ENCODE measurements at places on chromosomes 7 and 10.

DNA sequence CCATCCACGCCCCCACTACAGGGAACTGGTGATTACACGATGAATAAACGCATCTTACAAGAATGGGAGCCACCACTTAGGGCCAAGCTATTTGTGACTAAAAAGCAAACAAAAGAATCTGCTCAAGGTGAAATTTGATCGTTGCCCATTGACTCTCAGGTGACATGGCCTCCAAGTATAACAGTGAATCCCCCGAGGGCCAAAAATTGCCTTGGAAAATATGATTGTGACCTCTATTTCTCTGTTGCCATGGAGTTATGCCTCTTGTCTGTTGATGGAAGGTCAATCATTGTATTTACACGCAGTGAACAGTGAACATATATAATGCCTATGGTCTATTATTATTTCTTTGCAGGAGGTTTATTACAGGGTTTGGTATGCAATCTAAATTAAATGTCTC lies 282.3 kb downstream of the KLF6 start:
- no peak for DNase-seq

DNA sequence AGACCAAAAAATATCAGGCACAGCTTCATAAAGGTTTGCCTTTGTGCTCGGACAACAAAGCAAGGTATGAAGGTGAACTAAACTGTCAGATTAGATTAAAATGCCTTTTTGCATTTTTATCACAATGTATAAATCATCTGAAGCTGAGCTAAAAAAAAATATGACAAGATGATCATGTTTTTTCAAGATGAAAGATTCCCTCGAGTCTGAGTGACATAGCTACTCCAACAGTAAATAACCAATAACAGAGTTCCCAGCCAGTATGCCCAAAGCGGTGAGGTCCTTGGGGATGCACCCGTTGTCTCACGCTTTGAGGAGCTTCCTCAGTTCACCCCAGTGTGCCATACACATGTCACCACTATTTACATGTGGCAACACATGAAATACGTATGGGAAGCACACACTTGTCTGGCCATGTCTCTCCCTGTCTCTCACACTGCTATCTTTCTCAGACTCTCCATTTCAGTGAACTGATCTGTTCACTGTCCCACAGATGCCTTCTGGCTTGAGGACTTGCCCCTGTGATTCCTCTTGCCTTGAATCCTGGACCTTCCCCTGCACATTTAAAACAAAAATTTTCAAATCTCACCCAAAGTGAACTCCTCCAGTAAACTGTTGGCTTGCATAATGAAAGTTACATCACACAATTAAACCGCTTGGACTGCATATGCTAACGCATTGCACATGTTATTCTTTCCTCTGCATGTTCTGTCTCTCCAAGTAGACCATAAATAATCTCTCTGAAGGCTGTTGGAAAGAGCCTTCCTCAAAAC lies 2.6 kb upstream of the PIK3CG start:
- DNase-seq = no peak

GRCh38 chr7:98224701-98225181 lies 13.5 kb downstream of the BHLHA15 start:
- no peak for DNase-seq

- DNase-seq = no peak
Measured at GRCh38 chr10:76382381-76382851, 951.0 kb downstream of the LRMDA start.

DNA sequence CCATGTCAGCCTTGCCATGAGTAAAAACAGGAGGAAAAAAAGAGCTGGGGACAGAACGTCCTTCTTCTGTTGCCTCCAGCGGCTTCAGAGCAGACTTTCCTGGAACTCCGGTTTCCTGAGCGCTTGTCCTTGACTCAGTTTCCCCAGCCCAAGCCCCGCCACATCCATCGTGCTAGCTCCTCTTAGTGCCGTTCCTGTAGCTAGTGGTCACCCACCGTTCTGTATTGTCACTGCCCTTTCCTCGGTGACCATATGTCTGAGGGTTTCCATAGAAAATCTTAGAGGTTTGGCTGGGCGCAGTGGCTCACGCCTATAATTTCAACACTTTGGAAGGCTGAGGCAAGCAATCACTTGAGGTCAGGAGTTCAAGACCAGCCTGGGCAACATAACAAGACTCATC lies 100.1 kb downstream of the CUX1 start:
- DNase-seq = no peak

DNA sequence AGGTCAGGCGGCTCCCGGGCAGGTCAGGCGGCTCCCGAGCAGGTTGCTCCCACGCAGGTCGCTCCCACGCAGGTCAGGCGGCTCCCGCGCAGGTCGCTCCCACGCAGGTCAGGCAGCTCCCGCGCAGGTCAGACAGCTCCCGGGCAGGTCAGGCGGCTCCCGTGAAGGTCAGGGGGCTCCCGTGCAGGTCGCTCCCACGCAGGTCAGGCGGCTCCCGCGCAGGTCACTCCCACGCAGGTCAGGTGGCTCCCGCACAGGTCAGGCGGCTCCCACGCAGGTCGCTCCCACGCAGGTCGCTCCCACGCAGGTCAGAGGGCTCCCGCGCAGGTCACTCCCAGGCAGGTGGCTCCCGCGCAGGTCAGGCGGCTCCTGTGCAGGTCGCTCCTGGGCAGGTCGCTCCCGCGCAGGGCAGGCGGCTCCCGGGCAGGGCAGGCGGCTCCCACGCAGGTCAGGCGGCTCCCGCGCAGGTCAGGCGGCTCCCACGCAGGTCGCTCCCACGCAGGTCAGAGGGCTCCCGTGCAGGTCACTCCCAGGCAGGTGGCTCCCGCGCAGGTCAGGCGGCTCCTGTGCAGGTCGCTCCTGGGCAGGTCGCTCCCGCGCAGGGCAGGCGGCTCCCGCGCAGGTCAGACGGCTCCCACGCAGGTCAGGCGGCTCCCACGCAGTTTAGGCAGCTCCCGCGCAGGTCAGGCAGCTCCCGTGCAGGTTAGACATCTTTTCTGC lies 30.7 kb downstream of the PTPRN2 start:
- DNase-seq = no peak

GRCh38 chr7:18117482-18117881 lies 89.8 kb upstream of the PRPS1L1 start:
- no peak for DNase-seq

GRCh38 chr7:45000093-45001032 lies at the start of gene CCM2:
Gene CCM2, plus strand, starts transcription at chr7:45000201. Its CDS starts 133 bp downstream, at chr7:45000334.
- DNase-seq = no peak

GRCh38 chr10:46254007-46254383 lies 32.8 kb upstream of the ANTXRL start:
- no peak for DNase-seq

GRCh38 chr7:77368974-77369373 lies 47.2 kb downstream of the GSAP start:
- no peak for DNase-seq

GRCh38 chr7:92873776-92874175 lies 37.4 kb upstream of the CDK6 start:
- DNase-seq = no peak

DNA sequence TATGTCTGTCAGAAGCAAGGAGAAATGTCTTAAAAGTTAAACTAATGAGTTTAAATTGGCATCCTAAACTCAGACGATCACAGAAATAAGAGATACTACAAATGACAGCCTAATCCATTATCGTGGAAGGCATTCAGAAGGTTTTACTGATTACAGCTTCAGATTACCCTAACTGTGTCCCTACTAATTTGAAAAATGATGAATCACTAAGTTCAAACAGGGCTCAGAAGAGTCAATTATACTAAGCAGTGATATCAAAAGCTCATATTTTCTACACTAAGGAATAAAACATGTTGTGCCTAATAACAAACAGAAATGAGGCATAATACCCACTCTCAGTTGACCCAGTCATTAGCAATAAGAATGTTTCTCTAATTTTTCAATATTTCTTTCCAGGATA lies 152.0 kb upstream of the NRBF2 start:
- no peak for DNase-seq

DNA sequence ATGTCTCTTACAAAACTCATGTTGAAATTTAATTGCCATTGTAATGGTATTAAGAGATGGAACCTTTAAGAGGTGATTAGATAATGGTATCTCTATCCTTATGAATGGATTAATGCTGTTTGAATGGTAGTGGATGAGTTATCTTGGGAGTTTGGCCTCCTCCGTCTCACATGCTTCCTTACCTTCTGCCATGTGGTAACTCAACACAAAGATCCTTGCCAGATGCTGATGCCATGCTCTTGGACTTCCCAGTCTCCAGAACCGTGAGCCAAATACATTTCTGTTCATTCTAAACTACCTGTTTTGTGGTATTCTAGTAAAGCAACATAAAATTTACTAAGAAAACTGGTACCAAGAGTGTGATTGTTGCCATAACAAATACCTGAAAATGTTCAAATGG lies 23.2 kb downstream of the PTEN start:
- no peak for DNase-seq

- DNase-seq = peak; percentile 48
Measured at GRCh38 chr7:93055543-93056107, 62.2 kb downstream of the SAMD9 start.

DNA sequence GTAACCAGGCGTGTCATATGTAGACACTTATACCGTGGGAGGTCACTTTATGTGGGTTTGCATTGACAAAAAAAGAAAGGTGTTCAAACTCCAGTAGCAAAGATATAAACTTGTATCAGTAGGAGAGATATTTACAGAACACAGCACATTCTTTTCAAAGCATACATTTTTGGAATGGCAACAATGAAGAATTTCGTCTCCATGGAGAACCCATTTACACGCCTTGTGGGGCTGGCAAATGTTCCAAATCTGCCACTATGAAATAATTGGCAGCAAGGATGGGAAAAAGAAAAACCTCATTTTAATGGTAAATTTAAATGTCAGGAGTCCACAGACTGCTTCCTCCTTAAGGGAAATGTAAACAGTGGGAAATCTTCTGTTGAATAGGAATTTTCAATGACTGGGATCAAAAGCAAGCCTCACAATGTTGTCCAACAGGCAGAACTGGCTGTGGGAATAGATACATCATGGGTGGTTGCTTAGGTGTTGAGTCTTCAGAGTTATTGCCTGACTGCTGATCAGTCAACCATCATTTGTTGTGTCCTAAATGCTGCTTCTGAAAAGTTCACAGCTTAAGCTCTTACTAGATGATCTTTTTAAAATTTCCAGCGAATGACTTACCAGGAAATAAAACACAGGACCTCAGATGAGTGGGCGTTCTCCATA lies 256.6 kb upstream of the SEMA3C start:
- DNase-seq = no peak

- DNase-seq = no peak
Measured at GRCh38 chr10:13705526-13706174, 118.9 kb downstream of the PRPF18 start.

- DNase-seq = no peak
Measured at GRCh38 chr10:91617072-91617609, 15.7 kb downstream of the PPP1R3C start.

Data from KBM-7 (cell line).